ENCODE measurements at places on chromosomes 4 and X. TPM values are rescaled to one million over a fixed set of nuclear protein-coding genes. Genes with fewer than 3 reads are reported as not detected.

DNA sequence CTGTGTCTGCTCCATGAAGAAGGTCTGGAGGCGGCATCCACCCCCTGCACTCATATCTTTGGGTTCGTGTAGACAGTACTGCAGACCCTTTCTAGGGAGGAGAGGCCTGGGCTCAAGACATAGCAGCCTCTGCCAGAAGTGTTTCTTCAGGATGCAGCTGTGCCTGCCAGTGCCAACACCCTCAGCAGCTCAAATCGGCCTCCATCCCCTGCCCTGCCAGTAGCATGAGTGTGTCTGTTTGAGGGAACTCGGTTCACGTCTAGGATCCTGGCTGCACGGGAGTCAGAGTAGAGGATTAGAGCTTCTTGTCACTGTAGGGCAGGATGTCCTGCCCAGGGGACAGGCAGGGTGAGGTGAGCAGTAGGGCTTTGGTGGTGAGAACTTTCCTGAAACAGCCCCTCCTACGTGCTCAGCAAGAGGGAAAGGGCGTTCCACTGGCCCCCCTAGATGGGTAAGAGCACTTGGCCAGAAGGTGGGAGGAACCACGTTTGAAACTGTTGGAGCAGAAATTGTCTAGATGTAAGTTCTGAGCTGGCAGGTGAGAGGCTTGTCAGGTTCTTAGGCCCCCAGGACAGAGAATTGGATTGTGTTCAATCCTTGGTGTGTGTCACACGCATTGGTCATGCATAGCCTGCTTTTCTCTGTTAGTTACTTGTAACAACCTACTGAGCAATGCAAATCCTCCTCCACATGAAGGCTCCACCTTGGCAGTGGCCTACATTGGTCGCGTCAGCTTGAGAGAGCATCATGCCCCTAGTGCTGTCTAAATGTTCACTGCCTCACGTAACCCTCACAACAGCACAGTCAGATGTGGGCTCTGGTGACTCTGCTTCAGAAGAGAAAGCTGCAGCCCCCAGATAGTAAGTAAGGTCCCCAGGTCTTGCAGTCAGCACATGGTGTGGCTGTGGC lies 25.8 kb upstream of the FAM193A start:
- H3K4me3 ChIP-seq = no peak overlapping the region
- no peaks in the 10 kb centered on the region for H3K4me1 ChIP-seq
- H3K36me3 ChIP-seq = peaks cover 28% of the 10 kb centered on the region
- no peak overlapping the region for H3K27ac ChIP-seq
- no peaks in the 10 kb centered on the region for H3K27me3 ChIP-seq
- no peak for DNase-seq

DNA sequence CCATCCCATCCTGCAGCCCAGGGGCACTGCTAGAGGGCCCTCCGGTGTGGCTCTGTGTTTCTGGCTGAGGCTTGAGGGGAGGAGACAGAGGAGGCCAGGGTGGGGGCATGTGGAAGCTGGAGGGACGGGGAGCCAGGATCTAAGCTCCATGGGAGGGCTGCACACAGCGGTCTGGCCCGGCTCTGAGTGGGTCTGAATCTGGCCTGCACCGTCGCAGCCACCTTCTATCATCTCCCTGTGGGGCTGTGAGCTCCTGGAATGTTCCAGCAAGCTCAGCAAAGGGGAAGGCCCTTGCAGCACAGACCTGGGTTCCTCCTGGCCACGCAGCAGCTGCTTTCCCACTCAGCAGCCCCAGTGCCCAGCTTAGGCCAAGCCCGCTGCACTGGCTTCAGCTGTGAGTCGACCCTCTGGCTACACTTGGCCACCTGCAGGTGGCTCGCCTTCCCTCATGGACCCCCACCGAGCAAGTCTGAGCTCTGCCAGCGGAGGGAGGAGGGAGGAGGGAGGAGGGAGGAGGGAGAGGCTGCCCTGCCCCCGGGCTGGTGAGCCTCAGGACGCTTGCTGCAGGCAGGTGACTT lies 5.3 kb downstream of the NKX1-1 start:
- peaks cover 50% of the 10 kb centered on the region for H3K27me3 ChIP-seq
- no peak overlapping the region for H3K4me3 ChIP-seq
- H3K36me3 ChIP-seq = peaks cover 13% of the 10 kb centered on the region
- no peaks in the 10 kb centered on the region for H3K4me1 ChIP-seq

GRCh38 chr4:158965226-158965625 lies 137.7 kb upstream of the RAPGEF2 start:
- H3K27ac ChIP-seq = no peak overlapping the region
- H3K4me1 ChIP-seq = peaks cover 10% of the 10 kb centered on the region
- no peak for DNase-seq
- H3K4me3 ChIP-seq = no peak overlapping the region
- H3K36me3 ChIP-seq = no peaks in the 10 kb centered on the region

The HERC5 gene
- total RNA-seq = 7.0 TPM

The SMR3B gene
- not detected for total RNA-seq

DNA sequence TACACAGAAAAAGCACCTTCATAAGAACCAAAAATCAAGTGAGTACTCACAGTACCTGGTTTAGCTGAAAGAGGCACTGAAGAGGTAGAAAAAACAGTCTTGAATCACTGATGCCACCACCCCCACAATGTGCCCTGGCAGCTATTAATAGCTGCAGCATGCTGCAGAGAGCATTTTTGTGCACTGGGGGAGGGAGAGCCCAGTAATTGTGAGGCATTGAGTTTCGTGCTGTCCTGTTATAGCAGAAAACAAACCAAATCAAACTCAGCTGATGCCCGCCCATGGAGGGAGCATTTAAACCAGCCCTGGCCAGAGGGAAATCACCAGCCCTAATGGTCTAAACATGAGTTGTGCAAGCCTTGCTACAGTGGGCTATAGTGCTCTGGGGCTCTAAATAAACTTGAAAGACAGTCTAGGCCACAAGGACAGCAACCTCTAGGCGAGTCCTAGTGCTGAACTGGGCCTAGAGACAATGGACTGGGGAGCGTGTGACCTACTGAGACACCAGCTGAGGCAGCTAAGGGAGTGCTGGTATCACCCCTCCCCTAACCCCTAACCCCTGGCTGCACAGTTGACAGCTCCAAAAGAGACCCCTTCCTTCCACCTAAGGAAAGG lies 106.3 kb upstream of the TMLHE start:
- H3K27ac ChIP-seq = no peak overlapping the region
- H3K4me1 ChIP-seq = peaks cover 2% of the 10 kb centered on the region
- H3K27me3 ChIP-seq = no peaks in the 10 kb centered on the region
- no peak for DNase-seq
- H3K4me3 ChIP-seq = no peak overlapping the region

GRCh38 chr4:83177182-83177581 lies 62.7 kb upstream of the PLAC8 start:
- no peaks in the 10 kb centered on the region for H3K4me1 ChIP-seq
- no peaks in the 10 kb centered on the region for H3K36me3 ChIP-seq
- DNase-seq = no peak
- no peak overlapping the region for H3K4me3 ChIP-seq
- no peak overlapping the region for H3K27ac ChIP-seq
- no peaks in the 10 kb centered on the region for H3K27me3 ChIP-seq

The WNK3 gene
- 17.2 TPM for total RNA-seq

DNA sequence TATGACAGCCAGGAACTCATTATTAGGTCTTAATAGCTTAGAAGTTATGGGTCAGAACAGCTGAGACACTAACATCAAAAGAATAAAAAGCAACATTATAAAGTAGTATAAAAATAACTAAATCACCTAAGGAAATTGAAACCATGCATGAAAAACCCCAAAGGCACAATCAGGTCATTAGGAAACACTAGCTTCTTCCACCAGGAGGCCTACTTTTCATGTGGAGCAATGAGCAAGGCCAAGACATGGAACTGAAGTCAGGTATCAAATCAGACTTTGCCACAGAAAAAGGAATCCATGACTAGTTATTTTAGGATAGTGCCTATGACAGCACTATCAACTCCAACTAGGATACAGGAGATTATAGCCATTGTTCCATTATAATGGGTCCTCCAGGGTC lies 7.9 kb downstream of the HUWE1 start:
- H3K4me1 ChIP-seq = peaks cover 12% of the 10 kb centered on the region
- H3K36me3 ChIP-seq = peaks cover 14% of the 10 kb centered on the region
- no peak overlapping the region for H3K4me3 ChIP-seq
- no peak overlapping the region for H3K27ac ChIP-seq

- H3K27ac ChIP-seq = no peak overlapping the region
- no peaks in the 10 kb centered on the region for H3K27me3 ChIP-seq
- DNase-seq = no peak
- H3K4me3 ChIP-seq = no peak overlapping the region
Observed at GRCh38 chr4:85492336-85492735, 17.4 kb downstream of the ARHGAP24 start.

The SAT1 gene
- total RNA-seq = 225 TPM

The NUDT11 gene
- total RNA-seq = 17.1 TPM

DNA sequence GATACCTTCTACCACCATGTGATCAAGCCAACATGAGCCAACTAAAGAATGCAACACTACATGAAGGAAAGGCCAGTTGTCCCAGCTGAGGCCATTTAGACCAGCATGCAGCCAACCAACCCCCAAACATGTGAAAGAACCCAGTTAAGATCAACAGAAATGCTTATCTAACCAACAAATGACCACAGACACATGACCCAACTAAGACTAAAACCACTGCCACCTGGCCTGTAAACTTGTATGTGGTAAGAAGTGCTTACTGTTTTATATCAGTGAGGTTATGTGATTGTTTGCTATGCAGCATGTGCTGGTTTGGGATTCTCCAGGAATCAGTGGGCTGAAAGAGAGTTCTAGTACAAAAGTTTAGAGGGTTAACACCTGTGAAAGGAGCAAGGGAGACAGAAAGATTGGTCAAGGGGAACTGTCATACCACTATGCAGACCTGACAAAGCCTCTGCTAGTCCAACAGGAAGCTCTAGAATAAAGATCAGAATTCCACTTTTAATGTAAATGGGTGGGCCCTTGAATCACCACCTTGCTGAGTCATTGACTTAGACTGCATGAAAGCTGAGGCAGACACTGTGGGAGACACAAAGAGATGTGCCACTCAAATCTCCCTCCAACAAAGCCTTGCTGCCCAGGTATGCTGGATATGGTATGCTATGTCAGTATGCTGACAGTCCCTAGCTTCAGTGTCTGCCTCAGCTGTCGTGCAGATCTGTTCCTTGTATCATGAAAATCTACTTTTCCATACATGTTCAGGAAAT lies 6.1 kb upstream of the SH3D19 start:
- DNase-seq = no peak
- no peaks in the 10 kb centered on the region for H3K4me1 ChIP-seq

GRCh38 chr4:171242831-171243230 lies 570.4 kb upstream of the GALNTL6 start:
- peaks cover 3% of the 10 kb centered on the region for H3K4me1 ChIP-seq
- DNase-seq = no peak
- no peak overlapping the region for H3K27ac ChIP-seq
- no peaks in the 10 kb centered on the region for H3K27me3 ChIP-seq

The SUPT20HL2 gene
- not detected for total RNA-seq

The FGFRL1 gene
- 35.2 TPM for total RNA-seq

DNA sequence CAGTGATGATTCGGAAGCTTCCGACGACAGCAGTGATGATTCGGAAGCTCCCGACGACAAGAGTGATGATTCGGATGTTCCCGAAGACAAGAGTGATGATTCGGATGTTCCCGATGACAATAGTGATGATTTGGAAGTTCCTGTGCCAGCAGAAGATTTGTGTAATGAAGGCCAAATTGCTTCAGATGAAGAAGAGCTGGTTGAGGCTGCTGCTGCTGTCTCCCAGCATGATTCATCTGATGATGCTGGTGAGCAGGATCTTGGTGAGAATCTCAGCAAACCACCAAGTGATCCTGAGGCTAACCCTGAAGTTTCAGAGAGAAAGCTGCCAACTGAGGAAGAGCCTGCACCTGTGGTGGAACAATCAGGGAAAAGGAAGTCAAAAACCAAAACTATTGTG lies 14.2 kb downstream of the CXCR3 start:
- no peak overlapping the region for H3K27ac ChIP-seq
- no peaks in the 10 kb centered on the region for H3K27me3 ChIP-seq
- no peak for DNase-seq

GRCh38 chr4:1453731-1454130 lies 47.5 kb upstream of the NKX1-1 start:
- no peak for DNase-seq
- peaks cover 33% of the 10 kb centered on the region for H3K27me3 ChIP-seq
- no peaks in the 10 kb centered on the region for H3K36me3 ChIP-seq
- no peak overlapping the region for H3K27ac ChIP-seq
- no peaks in the 10 kb centered on the region for H3K4me1 ChIP-seq

DNA sequence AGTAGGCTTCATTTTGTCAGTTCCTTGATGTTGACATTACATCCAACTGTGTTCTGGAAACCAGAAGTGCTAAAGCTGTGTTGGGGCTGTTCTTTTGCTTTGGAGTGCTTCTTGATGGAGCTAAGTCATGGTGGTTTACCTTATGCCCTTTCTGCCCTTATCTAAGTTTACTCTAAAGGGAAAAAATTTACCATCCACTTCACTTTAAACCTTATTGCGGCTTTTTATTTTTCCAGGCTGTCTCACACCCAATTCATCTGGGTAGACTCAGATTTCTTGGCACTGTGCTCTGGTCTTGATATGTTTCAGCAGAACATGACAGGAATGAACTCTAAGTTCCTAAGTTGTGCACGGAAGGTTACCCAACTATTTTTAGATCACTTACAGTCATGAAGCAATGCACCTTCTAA lies 104.7 kb upstream of the TTC29 start:
- no peaks in the 10 kb centered on the region for H3K27me3 ChIP-seq
- peaks cover 2% of the 10 kb centered on the region for H3K36me3 ChIP-seq

The ARHGAP36 gene
- not detected for total RNA-seq

DNA sequence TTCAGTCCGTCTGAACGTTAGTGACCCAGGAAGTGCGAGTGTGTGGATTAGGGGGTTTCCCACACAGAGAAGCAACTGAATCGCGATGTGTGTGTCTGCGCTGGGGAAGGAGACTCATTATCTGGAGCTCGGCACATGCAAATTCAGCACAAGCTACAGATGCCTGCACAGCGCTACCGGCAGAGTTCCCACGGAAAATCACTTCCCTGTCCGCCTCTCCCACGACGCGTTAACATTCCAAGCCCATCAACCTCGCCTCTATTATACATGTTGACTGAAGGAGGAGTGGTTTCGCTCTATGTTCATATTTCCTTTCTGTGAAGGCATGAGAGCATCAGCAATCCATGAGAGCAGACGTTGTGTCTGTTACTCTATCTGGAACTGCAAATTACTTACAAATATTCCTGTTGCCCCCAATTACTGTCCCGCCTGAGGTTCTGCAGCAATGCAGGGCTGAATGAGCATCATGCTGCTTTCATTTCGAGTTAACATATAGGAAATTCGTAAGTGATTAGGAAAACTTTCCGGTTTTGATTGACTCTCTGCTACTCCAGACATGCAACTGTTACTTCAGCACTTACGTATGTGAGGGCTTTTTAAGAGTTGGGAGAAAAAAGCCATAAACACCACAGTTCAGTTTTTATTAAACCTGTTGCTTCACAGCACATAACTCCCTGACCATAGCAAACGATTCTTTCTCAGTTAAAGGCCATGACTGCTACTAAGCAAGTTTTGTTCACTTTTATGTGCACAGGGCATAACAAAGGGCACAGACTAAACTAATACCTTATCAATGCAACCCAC lies 15.0 kb upstream of the MTNR1A start:
- H3K27ac ChIP-seq = no peak overlapping the region
- H3K4me3 ChIP-seq = peak overlapping the region; percentile 48
- H3K27me3 ChIP-seq = no peaks in the 10 kb centered on the region
- peaks cover 12% of the 10 kb centered on the region for H3K4me1 ChIP-seq
- H3K36me3 ChIP-seq = no peaks in the 10 kb centered on the region

The SLC35A2 gene
- total RNA-seq = 42.2 TPM

The TSPAN7 gene
- total RNA-seq = 11.8 TPM
